ENCODE measurements at places on chromosomes 5 and 9.

GRCh38 chr5:108655750-108656450 is 91.8 kb upstream of the FER start:
- DNase-seq: no peak

DNA sequence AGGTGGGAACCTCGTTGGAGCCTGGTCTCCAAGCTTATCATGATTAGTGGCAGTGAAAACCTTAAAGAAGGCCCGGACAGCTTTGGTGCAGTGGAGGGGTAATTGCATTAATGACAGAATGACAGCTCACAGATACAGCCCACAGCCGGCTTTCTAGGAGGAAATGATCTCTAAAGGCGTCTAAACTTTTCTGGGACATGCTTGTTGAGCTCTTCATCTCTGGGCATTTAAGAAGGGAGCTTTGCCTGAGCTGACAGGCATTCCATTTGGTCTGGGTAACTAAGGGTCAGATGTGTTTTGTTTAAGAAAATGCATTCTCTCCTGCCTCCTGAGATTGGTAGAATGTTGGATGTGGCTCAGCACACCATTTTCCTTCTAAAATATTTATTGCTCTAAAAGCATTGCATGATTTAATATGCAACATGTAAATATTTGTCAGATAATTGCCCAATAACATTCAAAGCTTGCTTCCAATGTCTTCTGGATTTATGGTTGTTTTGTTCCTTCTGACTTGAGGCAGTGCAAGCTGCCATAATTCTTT is 4.0 kb downstream of the ANKRD33B start:
- no peak for DNase-seq

DNA sequence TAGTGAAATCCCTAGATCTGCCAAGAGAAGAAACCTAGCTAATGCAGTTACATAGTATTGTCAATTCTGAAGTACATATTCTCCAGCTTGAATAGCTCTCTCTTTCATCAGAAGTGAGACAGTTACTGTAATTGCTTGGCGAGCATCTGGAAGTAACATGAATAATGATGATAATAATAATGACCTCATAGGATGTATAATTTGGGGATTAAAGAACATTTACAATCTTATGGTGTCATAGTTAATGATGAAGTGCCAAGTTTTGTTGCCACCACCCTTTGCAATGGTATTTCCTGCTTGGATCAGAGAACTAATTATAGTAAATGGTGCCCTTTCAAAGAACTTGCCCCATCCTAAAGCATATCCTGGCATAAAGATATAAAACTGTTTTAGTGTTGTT is 201.4 kb downstream of the ADAMTSL1 start:
- DNase-seq: no peak

DNA sequence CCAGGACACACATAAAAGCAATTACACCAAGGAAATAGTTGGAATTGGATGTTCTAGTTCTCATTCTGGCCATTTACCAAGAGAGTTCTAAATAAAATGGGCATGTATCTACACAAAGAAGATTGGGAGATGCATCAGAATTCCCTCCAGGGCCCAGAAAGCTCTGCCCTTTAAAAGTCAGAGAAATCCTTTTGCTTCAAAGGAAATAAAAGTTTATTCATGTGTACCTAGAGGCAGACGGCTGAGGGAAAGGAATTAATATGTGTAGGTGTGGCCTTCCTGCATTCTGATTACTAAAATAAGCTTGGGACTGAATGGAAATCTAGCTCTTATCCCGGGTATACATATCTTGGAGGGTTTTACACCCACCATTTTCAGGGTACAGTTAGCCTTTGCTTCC is 719.4 kb downstream of the SEMA5A start:
- DNase-seq: no peak

GRCh38 chr5:43771611-43772031 is 168.6 kb downstream of the NNT start:
- no peak for DNase-seq
